GF-D8 (cell line): ENCODE measurements at places on chromosomes 6 and 20.
A peak's percentile ranks its signal among the peaks of the same experiment; 100 is the strongest.

GRCh38 chr20:23049201-23050075 is at the start of gene THBD:
Gene THBD (minus strand): TSS chr20:23049672. CDS start chr20:23049504, 168 bp downstream.
- peak; percentile 29 for DNase-seq

- DNase-seq: no peak
Observed at GRCh38 chr6:23587582-23587981, 538.4 kb upstream of the NRSN1 start.

DNA sequence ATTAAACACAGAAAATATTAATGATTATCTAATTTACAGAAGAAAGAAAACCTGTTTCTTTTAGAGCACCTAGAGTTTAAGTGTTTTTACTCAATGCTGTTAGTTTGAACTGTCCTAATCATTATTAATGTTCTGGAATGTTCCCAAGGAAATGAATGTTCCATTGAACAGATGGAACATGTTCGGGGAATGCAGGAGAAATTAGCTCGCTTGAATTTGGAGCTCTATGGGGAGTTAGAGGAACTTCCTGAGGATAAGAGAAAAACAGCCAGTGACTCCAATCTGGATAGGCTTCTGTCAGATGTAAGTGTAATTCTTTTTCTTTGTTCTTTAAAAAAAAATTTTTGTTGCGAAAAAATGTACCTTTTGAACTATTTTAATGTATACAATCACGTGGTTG is 10.8 kb upstream of the ECT2L start:
- no peak for DNase-seq

- no peak for DNase-seq
Observed at GRCh38 chr6:85749236-85749635, 106.5 kb upstream of the SYNCRIP start.

GRCh38 chr6:100216760-100217159 is 222.7 kb upstream of the MCHR2 start:
- no peak for DNase-seq

- DNase-seq: no peak
Observed at GRCh38 chr6:144350528-144350880, 65.4 kb downstream of the UTRN start.

- no peak for DNase-seq
Observed at GRCh38 chr6:17219098-17219497, 62.1 kb upstream of the RBM24 start.

DNA sequence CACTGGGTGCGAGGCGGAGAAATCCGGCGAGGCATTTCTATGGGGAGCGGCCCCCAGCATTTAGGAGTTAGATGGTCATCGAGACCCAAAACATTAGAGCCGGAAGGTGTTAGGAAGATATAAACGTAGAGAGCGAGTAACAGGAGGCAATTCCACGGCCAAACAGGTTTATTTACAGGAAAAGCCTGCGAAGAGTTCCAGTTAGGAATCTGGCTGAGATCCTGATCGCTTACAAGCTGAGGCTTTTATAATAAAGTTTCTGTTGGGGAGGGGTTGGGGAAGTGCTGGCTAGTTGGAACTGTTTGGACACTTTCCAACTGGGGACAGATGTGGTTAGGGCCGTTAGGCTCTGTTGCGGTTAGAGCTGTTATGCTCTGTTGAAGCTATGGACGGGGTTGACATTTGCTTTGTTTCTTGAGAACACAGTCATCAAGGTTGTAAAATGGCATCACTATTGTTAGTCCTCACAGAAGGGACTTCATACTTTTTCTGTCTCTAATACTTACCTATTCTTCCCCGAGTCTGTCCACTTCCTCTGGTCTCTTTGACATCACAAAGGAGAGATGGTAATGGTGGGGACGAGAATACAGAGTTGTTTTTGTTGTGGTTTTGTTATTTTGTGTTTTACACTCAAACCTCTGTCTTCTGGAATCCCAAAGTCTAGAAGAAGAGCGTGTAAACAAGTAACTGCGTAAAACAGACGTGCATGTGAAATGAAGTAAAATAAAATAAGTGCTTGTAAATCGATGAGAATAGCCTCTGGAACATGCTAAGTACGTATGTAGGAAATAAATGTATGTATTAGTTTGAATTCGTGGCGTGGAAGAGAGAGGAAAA is 554 bp upstream of the ZSCAN31 start:
- DNase-seq: peak; percentile 89

- DNase-seq: no peak
Observed at GRCh38 chr6:3456898-3457709, at the start of gene SLC22A23. Gene SLC22A23 (minus strand): TSS chr6:3457050. CDS start chr6:3456559, 491 bp downstream.

DNA sequence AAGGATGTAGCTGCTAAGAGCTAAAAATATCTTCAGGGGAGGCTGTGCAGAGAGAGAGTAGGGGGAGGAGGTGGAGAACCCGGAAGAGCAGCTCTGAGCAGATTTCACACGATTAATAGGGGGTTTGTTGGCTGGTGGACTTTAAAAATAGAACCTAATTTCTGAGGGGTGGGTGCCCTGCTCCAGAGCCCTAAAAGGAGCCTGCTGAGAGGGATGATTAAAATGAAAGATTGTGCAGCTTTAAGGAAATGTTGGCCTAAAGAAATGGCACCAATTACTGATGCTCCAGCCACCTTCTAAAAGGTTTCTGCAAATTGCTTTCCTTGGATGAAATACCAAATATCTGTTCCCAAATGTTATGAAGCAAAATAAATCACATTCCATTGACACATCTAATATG is 202.8 kb upstream of the BTBD3 start:
- no peak for DNase-seq

DNA sequence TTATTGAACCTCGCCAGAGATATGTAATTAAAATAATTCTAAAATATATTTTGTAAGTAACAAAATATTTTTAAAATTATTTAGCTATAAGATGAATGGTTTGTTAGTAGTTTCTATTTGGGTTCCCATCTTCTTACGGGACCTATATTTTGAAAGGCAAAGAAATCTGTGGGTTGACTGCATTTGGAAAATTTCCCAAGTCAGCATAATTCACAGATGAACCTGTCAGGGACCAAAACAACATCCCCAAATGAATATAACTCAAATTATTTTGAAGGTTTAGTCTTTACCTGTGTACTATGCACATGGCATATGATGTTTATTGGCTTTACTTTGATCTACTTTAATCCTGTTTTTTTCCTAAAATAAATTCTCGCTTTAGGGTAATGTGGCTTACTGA is 607.4 kb upstream of the JAG1 start:
- DNase-seq: no peak

DNA sequence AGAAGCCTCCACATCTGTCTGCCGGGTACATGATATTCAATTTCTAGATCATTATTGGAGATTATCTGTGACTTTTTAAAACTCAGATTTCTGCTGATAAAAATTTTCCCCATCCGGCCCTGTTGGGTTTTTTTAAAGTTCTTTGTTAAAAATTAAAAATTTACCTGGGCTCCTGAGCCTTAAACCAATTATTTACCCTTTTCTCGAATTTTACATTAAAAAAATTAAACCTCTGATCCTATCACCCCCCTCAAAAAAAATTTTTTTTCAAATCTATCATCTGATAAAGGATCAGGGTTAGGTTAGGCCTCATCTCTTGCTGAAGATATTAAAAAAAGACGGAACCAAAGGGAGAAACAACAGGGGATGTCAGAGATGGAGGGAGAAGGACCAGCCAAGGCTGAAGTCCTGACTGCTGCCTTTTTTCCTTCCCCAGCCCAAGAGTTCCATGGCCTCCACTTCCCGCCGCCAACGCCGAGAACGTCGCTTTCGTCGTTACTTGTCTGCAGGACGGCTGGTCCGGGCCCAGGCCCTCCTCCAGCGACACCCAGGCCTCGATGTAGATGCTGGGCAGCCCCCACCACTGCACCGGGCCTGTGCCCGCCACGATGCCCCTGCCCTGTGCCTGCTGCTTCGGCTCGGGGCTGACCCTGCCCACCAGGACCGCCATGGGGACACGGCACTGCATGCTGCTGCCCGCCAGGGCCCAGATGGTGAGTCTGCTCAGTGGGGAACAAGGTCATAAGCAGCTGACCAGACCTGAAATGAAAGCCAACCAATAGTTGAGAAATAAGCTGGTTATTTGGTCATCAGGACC is 527 bp downstream of the NFKBIL1 start:
- no peak for DNase-seq

- DNase-seq: no peak
Observed at GRCh38 chr6:125886021-125886420, 70.5 kb upstream of the HINT3 start.

DNA sequence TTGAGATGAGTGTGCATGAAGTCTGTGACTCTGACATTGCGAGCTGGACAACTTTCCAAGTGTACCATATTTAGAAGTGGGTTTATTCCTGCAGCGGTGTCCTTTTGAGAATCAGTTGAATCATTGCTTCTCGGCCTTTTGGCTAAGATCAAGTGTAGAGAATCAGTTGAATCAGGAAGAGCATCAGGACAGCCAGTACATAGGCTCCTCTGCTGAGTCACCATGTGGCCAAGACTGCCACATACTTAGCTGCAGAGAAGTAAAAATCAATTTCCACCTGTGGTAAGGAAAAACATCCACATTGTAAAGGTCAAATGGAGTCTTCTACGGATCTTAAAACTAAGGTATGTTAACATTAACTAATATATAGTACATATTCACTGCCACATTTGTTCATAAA is 428.4 kb upstream of the MARCKS start:
- no peak for DNase-seq

- DNase-seq: no peak
Observed at GRCh38 chr6:143578054-143578453, 66.5 kb upstream of the FUCA2 start.
